GM23338 (cell line): ENCODE measurements at places on chromosomes 13 and 19. TPM values are rescaled to one million over a fixed set of nuclear protein-coding genes. Genes with fewer than 3 reads are reported as not detected.
A peak's percentile ranks its signal among the peaks of the same experiment; 100 is the strongest.

GRCh38 chr13:70448820-70449219 lies 340.6 kb upstream of the KLHL1 start:
- DNase-seq: no peak

DNA sequence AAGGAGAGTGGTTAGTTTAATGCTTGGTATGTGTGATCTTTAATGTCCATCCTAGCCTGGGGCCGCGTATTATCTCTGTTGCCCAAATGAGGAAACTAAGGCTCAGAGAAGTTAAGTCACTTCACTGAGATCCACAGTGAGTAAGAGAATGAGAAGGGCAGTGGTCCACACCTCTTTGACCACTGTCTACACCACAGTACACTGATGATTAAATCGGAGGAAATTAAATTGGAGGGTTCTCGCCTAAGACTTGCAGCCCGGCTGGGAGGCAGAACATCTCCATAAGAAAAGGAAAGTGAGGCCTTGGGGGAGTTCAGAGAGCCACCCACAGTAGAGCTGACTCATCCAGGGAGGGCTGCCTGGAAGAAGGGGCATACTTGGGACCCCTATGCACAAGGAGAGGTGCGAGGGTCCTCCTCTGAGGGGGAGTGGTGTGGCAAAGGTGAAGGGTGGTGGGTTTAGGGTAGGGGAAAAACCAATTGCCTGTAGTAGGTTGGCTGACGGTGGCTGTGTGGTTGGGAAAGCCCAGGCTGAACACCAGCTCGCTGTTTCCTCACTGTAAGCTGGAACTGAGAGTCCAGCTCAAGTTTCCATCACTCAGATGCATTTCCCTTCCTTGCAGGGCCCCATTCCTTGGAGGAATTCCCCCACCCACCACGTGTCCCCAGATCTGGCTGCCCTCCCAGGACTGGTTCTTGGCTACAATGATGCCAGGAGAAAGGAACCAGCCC lies 15.0 kb upstream of the DHRS12 start:
- no peak for DNase-seq

The IGFL3 gene
- total RNA-seq: not detected in 2 replicates

DNA sequence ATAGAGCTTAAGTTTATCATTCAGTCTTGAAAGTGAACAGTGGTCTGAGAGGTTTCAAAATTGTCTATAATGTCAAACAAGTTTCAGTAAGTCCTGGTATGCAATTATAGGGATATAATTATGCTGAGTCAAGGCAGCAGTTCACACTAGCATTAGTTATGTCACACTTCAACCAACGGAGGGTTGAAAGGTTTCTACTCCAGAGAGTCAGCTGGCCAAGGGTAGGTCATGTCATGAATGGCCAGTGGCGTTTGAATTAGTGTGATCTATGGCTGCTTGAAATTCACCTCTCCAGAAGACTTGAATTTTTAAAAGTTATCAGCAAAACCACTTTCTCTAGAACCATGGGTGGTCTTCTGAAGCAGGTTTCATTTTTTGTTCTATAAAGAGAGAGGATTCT lies 108.6 kb downstream of the TNFRSF19 start:
- no peak for DNase-seq

DNA sequence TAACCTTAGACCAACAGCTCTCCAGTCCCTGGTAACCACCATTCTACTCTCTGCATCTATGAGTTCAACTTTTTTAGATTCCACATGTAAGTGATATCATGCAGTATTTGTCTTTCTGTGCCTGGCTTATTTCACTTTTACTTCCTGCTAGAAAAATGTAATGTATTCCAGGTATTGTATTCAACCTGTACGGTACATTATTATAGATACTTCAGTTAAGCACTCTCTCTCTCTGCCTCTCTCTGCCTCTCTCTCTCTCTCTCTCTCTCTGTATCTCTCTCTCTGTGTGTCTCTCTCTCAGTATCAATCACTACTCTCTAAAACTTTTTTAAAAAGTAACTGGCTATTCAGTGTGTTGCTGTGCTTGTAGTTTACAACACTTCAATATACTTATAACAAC lies 8.4 kb downstream of the DACH1 start:
- no peak for DNase-seq

The ZNF835 gene
- total RNA-seq: 0.31 and 1.7 TPM in 2 replicates

- no peak for DNase-seq
Observed at GRCh38 chr13:95629071-95629470, 15.4 kb downstream of the DZIP1 start.

The IGFL1 gene
- not detected in 2 replicates for total RNA-seq

DNA sequence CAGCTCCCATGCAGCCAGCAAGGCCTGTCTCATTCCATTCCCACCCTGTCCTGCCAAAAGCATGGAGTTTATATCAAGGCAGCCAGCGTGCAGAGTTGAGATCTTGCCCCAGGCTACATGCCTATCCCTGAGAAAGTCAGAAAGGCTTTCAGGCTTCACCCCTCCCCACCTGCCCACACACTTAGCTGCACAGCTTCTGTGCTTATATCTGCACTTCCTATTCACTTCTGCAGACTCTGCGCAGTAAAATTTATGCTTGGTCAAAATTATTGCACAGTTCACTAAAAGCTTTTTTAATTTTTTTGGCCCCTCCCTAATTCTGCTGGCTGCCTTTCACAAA lies 12.5 kb upstream of the ZNF675 start:
- no peak for DNase-seq

The OLFM2 gene
- total RNA-seq: 117 and 125 TPM in 2 replicates

GRCh38 chr13:54989418-54989817 lies 1960.8 kb downstream of the OLFM4 start:
- DNase-seq: peak; percentile 71

DNA sequence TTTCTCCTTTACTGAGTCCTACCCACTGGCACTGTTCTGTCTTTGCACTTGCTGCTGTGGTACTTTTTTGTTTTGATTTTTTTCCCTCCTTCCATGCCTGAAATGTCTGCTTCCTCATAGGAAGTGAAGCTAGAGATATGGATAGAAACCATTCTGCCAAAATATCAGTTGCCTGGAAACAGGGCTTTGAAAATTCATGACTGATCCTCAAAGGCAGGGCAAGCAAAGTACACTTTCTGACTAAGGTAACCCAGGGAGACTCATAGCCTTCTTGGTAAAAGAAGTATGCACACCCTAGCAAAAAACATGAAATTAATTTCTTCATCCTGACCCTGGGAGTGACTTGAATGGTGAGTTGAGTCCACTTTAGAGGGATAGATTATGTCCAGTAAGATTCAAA lies 329.8 kb downstream of the MYO16 start:
- DNase-seq: no peak

- DNase-seq: peak; percentile 12
Observed at GRCh38 chr13:39836038-39836437, 180.6 kb downstream of the COG6 start.

GRCh38 chr13:51556740-51557139 lies 27.5 kb upstream of the WDFY2 start:
- DNase-seq: no peak

DNA sequence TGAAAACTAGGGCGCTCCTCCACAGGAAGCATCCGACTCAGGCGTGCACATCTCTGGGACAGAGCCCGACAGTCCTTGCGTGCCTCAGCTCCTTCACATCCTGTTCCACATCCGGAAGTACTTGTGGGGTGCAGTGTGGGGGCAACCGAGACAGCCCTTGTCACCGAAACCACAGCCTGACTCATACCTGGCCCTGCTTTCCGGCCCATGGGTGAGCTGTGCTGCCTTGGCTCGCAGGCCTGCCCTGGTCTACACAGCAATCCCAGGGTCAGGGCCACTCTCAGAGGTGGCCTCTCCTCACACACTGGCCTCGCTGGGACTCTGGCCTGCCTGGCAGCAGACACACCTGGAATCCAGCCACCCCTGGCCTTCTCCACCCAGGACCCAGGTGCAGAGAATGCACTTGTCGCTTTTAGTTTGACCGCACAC lies 100.4 kb downstream of the STK24 start:
- peak; percentile 45 for DNase-seq

GRCh38 chr13:109737606-109738005 lies 48.8 kb downstream of the IRS2 start:
- no peak for DNase-seq

DNA sequence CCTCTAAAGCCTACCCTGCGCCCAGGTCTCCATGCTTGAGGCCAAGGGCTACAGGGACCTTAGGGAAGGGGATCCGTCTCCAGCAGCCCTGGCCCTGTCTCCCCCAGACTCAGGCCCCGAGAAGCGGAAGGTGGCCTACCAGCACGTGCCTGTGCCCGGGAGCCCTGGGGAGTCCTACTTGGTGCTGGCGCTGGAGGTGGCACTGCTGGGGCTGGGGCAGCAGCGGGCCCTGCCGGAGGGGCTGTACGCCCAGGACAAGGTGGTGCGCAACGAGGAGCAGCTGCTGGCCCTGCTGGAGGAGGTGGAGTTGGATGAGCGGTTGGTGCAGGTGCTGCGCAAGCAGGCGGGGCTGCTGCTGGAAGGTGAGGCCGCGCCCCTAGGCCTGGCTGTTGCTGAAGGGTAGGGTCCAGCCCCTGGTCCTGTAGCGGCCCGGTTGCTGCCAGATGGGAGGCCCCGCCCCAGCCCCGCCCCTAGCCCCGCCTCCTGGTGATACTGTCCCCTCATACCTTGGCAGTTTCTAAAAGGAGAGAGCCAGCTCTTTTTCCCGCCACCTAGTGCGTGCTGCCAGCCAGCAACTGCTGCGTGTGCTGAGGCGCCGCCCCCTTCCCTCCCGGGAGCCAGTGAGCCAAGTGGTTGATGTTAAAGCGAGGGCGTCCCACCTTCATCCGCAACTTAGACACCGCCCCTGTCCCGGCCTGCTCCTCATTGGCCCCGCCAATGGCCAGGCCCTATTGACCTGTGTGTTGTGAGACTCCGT lies 22.6 kb downstream of the ZSWIM4 start:
- peak; percentile 99 for DNase-seq

DNA sequence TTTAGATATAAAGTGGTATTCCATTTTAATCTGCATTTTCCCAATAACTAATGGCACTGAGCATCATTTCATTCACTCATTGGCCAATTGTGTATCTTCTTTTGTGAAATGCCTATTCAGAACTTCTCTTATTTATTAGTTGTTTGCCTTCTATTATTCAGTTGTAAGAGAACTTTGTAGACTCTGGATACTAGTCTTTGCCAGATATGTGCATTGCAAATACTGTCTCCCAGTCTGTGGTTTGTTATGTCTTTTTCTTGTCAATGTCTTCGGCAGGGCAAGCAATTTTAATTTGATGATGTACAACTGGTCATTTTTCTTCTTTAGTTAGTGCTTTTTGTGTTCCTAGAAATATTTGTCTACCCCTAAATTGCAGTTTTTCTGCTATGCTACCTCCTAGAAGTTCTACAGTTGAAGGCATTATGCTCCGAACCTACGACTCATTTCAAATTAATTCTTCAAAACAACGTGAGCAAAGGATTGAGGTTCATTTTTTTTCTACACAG lies 115.9 kb downstream of the TSHZ3 start:
- DNase-seq: no peak

The RASIP1 gene
- total RNA-seq: 14.8 and 18.0 TPM in 2 replicates

- no peak for DNase-seq
Observed at GRCh38 chr13:112474869-112475268, 98.7 kb downstream of the SPACA7 start.

The LIN37 gene
- total RNA-seq: 6.8 and 7.1 TPM in 2 replicates

GRCh38 chr19:13459351-13459750 lies 46.9 kb downstream of the CACNA1A start:
- peak; percentile 30 for DNase-seq

The KLK14 gene
- not detected in 2 replicates for total RNA-seq
